ENCODE measurements at places on chromosomes 6 and 20. TPM values are rescaled to one million over a fixed set of nuclear protein-coding genes. Genes with fewer than 3 reads are reported as not detected.

Gene ULBP3
- total RNA-seq: 4.5 TPM

Gene SIRPD
- not detected for total RNA-seq

Gene GPX6
- not detected for total RNA-seq

Gene PARD6B
- total RNA-seq: 0.59 TPM

Gene TCF21
- 1.4 TPM for total RNA-seq

Gene FAM209B
- not detected for total RNA-seq

Gene VIP
- not detected for total RNA-seq

Gene LGSN
- not detected for total RNA-seq

Gene OR2H1
- not detected for total RNA-seq

Gene THEMIS
- not detected for total RNA-seq

Gene LSM2
- 18.4 TPM for total RNA-seq

Gene MEI4
- total RNA-seq: not detected

Gene CST7
- not detected for total RNA-seq

Gene GTF3C6
- 47.9 TPM for total RNA-seq

Gene ERVFRD-1
- not detected for total RNA-seq

Gene SEMG1
- not detected for total RNA-seq

Gene PTGIS
- total RNA-seq: 5.6 TPM

Gene HDGFL1
- not detected for total RNA-seq

Gene FRK
- 0.09 TPM for total RNA-seq

Gene UBE2C
- total RNA-seq: 2.1 TPM

Gene IL17F
- not detected for total RNA-seq

Gene PDYN
- not detected for total RNA-seq

Gene SPATS1
- not detected for total RNA-seq

Gene PRICKLE4
- total RNA-seq: 1.2 TPM

Gene TXLNB
- 0.05 TPM for total RNA-seq

Gene VPS16
- total RNA-seq: 57.6 TPM

Gene TFAP2B
- not detected for total RNA-seq

Gene FOXQ1
- not detected for total RNA-seq

Gene ETV7
- 0.28 TPM for total RNA-seq

Gene DOK5
- 19.8 TPM for total RNA-seq

Gene RGL2
- total RNA-seq: 18.7 TPM

Gene REM1
- total RNA-seq: not detected

Gene RIPPLY2
- not detected for total RNA-seq

Gene SPTLC3
- 4.0 TPM for total RNA-seq

Gene TMEM170B
- total RNA-seq: 1.8 TPM

Gene RIPOR3
- 1.2 TPM for total RNA-seq

Gene SYNDIG1
- total RNA-seq: 5.6 TPM

Gene DTD1
- 78.3 TPM for total RNA-seq

Gene WFDC5
- total RNA-seq: not detected

Gene VGLL2
- total RNA-seq: not detected

Gene RIPOR2
- 0.42 TPM for total RNA-seq

Gene DSP
- total RNA-seq: 9.2 TPM

Gene CRNKL1
- total RNA-seq: 32.8 TPM

Gene AVP
- total RNA-seq: not detected

Gene SUMO4
- total RNA-seq: 2.1 TPM

Gene RBM24
- 16.2 TPM for total RNA-seq

Gene ADGRG6
- 29.9 TPM for total RNA-seq

Gene KCTD20
- total RNA-seq: 63.5 TPM
